ENCODE measurements at places on chromosomes 1 and 21. TPM values are rescaled to one million over a fixed set of nuclear protein-coding genes. Genes with fewer than 3 reads are reported as not detected.

- peaks cover 7% of the 10 kb centered on the region for H3K4me1 ChIP-seq
- H3K27ac ChIP-seq = no peak overlapping the region
- no peaks in the 10 kb centered on the region for H3K36me3 ChIP-seq
Measured at GRCh38 chr1:54014009-54014629, 3.9 kb downstream of the LDLRAD1 start.

DNA sequence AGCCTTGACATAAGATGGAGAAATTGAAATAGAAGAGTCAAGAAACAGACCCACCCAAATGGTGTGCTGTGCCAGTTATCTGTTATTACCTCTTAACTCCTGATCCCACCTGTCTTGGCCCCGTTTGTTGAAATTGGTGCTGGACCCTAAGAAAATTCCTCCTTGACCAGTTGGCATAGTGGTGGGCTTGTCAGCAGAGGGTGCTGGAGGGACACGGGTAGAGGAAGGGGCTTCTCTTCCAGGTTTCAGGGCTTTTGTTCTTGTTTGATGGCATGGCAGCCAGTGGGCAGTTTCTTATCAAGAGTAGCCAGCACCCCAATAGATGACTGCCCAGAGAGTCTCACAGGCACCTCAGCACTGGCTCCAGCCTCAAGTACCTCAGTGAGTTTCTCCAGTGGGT, 51.6 kb downstream of the PCBP3 start:
- no peak for DNase-seq
- H3K27me3 ChIP-seq = peaks cover 7% of the 10 kb centered on the region
- H3K27ac ChIP-seq = no peak overlapping the region
- no peak overlapping the region for H3K4me3 ChIP-seq
- no peaks in the 10 kb centered on the region for H3K36me3 ChIP-seq

The ZNF683 gene
- not detected for total RNA-seq

The PLA2G5 gene
- not detected for total RNA-seq

DNA sequence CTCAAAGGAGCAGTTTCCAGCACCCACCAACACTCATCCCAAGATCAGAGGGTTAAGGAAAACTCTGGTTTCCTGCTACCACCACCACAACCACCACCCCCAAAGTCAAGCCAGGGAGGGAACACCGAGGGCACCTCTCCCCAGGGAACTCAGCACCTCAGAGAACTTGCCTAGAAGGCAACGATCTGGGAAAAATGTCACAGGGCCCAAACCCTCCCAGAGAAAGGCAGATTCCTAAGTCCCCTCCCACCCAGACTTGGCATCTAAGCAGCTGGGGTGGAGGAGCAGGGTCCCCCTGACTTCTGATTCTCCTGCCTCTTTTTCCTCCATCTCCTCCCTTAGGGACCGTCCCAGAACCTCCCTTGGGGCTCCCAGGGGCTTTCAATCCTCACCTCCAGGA, 10.6 kb downstream of the KANK4 start:
- no peak overlapping the region for H3K27ac ChIP-seq
- no peak for DNase-seq
- H3K27me3 ChIP-seq = peaks cover 12% of the 10 kb centered on the region
- no peaks in the 10 kb centered on the region for H3K4me1 ChIP-seq
- no peak overlapping the region for H3K4me3 ChIP-seq

All from Panc1 (cell line).